CD8-positive, alpha-beta memory T cell (primary cell): ENCODE measurements at places on chromosomes 1 and 21. TPM values are rescaled to one million over a fixed set of nuclear protein-coding genes. Genes with fewer than 3 reads are reported as not detected.

DNA sequence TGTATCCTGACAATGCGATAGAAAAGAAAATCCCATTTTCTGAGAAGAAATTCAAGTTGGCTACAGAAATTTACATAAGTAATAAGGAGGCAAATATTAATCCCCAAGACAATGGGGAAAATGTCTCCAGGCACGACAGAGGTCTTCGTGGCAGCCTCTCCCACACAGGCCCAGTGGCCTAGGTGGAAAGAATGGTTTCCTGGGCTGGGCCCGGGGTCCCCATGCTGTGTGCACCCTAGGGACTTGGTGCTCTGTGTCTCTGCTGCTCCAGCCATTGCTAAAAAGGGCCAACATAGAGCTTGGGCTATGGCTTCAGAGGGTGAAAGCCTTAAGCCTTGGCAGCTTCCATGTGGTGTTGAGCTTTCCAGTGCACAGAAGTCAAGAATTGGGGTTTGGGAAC is 102.5 kb upstream of the LYPLAL1 start:
- H3K27ac ChIP-seq = no peak overlapping the region
- no peaks in the 10 kb centered on the region for H3K4me1 ChIP-seq
- H3K36me3 ChIP-seq = no peaks in the 10 kb centered on the region
- H3K4me3 ChIP-seq = no peak overlapping the region

GRCh38 chr1:47663286-47663685 is 225.4 kb downstream of the FOXD2 start:
- H3K27me3 ChIP-seq = no peaks in the 10 kb centered on the region
- no peaks in the 10 kb centered on the region for H3K4me1 ChIP-seq
- no peak overlapping the region for H3K27ac ChIP-seq
- no peak overlapping the region for H3K4me3 ChIP-seq
- H3K36me3 ChIP-seq = no peaks in the 10 kb centered on the region

The ZBED6 gene
- polyA plus RNA-seq = 0.25 TPM

DNA sequence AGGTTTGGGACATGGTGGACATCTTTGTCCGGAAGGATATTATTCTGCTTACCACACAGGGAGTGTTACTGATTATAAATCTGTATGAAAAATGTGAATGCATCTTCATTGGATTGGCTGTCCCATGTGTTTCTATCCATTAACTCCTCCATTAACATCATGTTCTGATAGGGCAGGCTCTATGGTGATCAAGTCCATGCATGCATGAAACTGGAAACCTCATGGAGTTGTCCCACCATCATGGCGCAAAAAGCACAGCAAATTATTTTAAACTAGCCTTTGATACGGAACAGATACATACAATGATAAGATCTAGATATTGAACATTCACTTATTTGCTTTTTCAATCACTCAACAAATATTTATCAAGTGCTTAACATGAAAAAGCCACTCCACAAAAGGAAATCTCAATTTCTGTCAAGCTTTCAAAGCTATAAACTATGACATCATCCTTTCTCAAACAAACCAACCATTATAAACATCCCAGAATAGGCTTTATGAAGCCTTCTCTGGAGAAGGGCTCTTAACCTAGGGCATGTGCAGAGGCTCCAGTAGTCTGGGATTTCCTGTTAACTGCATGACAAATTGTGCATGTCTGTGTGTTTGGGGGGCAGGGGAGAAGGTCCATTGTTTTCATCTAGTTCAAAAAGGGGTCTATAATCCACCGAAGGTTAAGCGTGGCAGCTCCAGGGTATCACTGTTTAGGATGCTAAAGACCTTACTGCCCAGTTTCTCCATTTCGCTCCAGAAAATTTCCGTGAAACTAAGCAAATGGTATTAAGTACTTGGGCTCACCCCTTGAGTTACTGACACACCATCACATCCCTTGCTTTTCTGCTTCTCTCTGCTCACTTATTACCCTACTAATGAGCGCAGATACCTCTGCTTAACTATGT is 46.1 kb downstream of the ADAMTS1 start:
- DNase-seq = no peak
- no peak overlapping the region for H3K4me3 ChIP-seq
- no peaks in the 10 kb centered on the region for H3K27me3 ChIP-seq
- H3K36me3 ChIP-seq = no peaks in the 10 kb centered on the region
- no peak overlapping the region for H3K27ac ChIP-seq

- peak overlapping the region; percentile 62 for H3K4me3 ChIP-seq
- no peaks in the 10 kb centered on the region for H3K36me3 ChIP-seq
- peaks cover 24% of the 10 kb centered on the region for H3K4me1 ChIP-seq
These were observed 884 bp downstream of the LHX4 start for GRCh38 chr1:180230791-180231505.

The FCRL2 gene
- not detected for polyA plus RNA-seq

DNA sequence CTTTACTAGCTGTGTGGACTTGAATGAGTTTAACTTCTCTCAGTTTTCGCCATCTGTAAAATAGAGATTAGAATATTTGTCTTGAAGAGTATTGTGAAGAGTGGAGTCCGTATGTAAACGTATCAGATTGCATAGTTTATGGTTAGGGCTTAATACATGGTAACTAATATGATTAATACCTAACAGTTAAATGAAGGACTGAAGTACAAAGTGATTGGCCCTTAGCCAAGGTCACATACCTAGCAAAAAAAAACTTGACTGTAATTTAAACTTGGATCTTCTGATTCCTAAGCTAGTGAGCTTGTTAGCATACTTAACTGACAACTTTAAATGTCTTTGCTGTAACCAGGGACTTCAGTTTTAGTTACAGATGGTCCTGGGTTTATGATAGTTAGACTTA is 1.9 kb downstream of the GIPC2 start:
- DNase-seq = no peak
- H3K36me3 ChIP-seq = no peaks in the 10 kb centered on the region
- peaks cover 18% of the 10 kb centered on the region for H3K27me3 ChIP-seq
- H3K4me3 ChIP-seq = no peak overlapping the region
- H3K27ac ChIP-seq = no peak overlapping the region
- H3K4me1 ChIP-seq = peaks cover 7% of the 10 kb centered on the region

GRCh38 chr1:15799004-15799867 is 8.2 kb downstream of the UQCRHL start:
- no peak overlapping the region for H3K27ac ChIP-seq
- H3K27me3 ChIP-seq = no peaks in the 10 kb centered on the region
- no peaks in the 10 kb centered on the region for H3K36me3 ChIP-seq
- H3K4me3 ChIP-seq = no peak overlapping the region
- no peak for DNase-seq
- H3K4me1 ChIP-seq = no peaks in the 10 kb centered on the region

DNA sequence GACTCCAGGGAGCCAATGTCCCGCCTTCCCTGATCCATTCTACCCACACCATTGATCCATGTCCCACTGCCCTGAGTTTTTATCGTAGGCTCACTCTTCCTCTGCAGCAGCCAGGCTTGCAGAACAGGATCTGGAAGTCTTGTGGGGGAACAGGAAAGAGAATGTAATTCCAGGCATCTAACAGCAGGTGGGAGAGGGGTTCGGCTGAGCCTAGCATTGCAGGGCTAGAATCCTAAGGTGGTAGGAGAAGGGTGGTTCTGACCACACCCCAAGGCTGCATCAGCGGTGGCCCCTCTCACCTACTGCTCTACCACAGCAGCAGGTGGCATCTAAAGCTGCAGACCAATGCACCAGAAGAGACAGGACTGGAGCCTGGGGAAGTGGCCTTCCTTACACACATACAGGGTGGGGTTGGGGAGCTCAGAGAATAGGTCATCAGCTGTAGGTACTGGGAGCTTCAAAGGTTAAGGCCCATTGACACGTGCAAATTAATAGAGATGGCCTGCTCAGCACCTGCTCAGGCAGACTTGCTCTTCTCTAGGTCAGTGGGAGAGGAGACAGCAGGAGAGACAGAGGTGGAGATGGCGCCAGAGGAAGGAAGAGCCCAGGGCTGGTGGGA is 20.5 kb downstream of the KNCN start:
- no peak overlapping the region for H3K27ac ChIP-seq
- peaks cover 6% of the 10 kb centered on the region for H3K27me3 ChIP-seq
- no peak for DNase-seq

GRCh38 chr1:186189156-186189555 is 185.9 kb downstream of the TPR start:
- H3K4me3 ChIP-seq = no peak overlapping the region
- H3K27me3 ChIP-seq = no peaks in the 10 kb centered on the region
- H3K4me1 ChIP-seq = no peaks in the 10 kb centered on the region
- H3K36me3 ChIP-seq = no peaks in the 10 kb centered on the region

GRCh38 chr1:55781944-55782482 is 566.8 kb upstream of the USP24 start:
- H3K27ac ChIP-seq = no peak overlapping the region
- no peaks in the 10 kb centered on the region for H3K4me1 ChIP-seq
- DNase-seq = no peak
- no peaks in the 10 kb centered on the region for H3K36me3 ChIP-seq

The HCN3 gene
- polyA plus RNA-seq = 0.18 TPM

- H3K36me3 ChIP-seq = no peaks in the 10 kb centered on the region
- no peaks in the 10 kb centered on the region for H3K4me1 ChIP-seq
- DNase-seq = no peak
- no peak overlapping the region for H3K4me3 ChIP-seq
- H3K27ac ChIP-seq = no peak overlapping the region
These were observed 18.9 kb downstream of the NOS1AP start for GRCh38 chr1:162088281-162088969.

The PTGFRN gene
- polyA plus RNA-seq = 0.39 TPM

The CHD5 gene
- not detected for polyA plus RNA-seq

- no peaks in the 10 kb centered on the region for H3K36me3 ChIP-seq
- no peaks in the 10 kb centered on the region for H3K27me3 ChIP-seq
- H3K4me1 ChIP-seq = no peaks in the 10 kb centered on the region
- H3K4me3 ChIP-seq = no peak overlapping the region
- no peak overlapping the region for H3K27ac ChIP-seq
These were observed 34.7 kb downstream of the S100A10 start for GRCh38 chr1:151958959-151959358.

- DNase-seq = no peak
- H3K4me3 ChIP-seq = no peak overlapping the region
- H3K27ac ChIP-seq = no peak overlapping the region
- H3K4me1 ChIP-seq = no peaks in the 10 kb centered on the region
- H3K27me3 ChIP-seq = no peaks in the 10 kb centered on the region
These were observed 74.0 kb upstream of the KCNE2 start for GRCh38 chr21:34289856-34290255.

DNA sequence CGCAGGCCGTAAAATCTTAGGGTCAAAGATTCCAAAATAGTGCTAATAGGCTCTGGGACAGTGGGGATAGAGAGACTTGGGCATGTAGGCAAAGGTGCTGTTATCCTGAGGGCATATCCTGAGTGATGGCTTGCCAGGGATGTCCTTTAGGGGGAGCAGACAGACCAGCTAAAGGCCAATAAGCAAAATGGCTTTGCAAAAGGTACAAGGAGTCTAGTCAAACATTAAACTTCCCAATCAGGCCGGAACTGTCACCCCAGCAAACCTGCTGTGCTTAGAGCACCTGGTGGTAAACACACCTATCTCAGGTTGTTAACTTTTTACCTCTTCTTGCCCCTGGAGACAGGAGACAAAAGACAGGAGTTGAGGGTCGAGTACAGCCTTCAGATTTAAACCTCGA is 49.1 kb downstream of the TRABD2B start:
- no peaks in the 10 kb centered on the region for H3K4me1 ChIP-seq
- no peak for DNase-seq
- no peaks in the 10 kb centered on the region for H3K36me3 ChIP-seq
- H3K27ac ChIP-seq = no peak overlapping the region

The NBPF4 gene
- not detected for polyA plus RNA-seq

DNA sequence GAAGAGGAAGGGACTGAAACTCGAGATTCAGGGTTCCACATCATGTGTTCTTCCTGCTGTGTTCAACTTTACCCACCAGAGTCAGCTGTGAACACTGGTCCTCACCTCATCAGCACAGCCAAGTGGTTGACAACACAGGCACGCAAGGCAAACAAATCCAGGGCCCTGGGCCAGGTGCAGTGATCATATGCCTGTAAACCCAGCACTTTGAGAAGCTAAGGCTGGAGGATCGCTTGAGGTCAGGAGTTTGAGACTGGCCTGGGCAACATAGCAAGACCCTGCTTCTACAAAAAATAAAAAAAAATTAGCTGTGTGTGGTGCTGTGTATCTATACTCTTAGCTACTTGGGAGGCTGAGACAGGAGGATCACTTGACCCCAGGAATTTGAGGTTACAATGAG is 8.4 kb upstream of the XKR8 start:
- H3K4me3 ChIP-seq = no peak overlapping the region
- H3K27ac ChIP-seq = no peak overlapping the region
- no peaks in the 10 kb centered on the region for H3K4me1 ChIP-seq
- no peak for DNase-seq

DNA sequence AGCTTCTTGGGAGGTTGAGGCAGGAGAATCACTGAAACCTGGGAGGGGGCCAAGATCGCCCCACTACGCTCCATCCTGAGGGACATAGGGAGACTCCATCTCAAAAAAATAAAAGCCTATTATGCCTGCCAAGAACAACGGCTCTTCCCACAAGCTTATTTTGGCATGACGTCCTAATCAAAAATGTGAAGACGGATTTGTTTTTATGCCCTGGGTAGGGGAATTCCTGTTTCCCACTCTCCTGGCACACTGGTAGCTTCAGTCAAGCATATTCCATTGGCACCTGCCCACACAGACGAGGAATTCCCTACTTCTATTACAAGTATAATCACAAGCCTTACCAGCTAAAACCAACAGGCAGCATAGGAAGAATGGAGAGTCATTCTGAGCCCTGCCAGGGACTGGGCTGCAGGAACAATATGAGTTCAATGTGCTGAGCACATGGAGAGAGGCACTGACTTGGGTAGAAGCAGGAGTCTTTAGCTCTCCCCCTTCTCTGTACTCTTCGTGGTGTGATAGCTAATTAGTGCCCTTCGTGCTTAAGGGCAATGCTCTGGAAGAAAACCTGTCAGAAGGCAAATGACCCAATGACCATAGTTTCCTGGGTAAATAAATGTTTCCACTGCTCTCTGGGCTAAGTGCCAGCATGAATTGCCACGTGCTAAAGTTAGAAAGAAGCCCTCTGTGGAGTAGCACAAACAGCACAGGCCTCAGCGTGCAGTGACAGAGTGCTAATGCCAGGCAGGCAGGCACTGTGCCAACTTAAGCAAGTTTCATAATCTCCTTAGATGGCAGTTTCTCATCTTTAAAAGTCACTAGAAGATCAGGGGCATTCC is 16.8 kb downstream of the TNFSF4 start:
- H3K4me1 ChIP-seq = no peaks in the 10 kb centered on the region
- no peak overlapping the region for H3K4me3 ChIP-seq
- DNase-seq = no peak
- no peak overlapping the region for H3K27ac ChIP-seq
- H3K36me3 ChIP-seq = no peaks in the 10 kb centered on the region
- H3K27me3 ChIP-seq = no peaks in the 10 kb centered on the region
